ENCODE measurements at places on chromosomes 3 and 15. TPM values are rescaled to one million over a fixed set of nuclear protein-coding genes. Genes with fewer than 3 reads are reported as not detected.

The CHRNB4 gene
- 1.3 TPM for total RNA-seq

The SH2D7 gene
- not detected for total RNA-seq

The CLDN16 gene
- 0.09 TPM for total RNA-seq

The ITGA11 gene
- total RNA-seq = 2.8 TPM

The UACA gene
- total RNA-seq = 42.1 TPM

The AMT gene
- total RNA-seq = 0.36 TPM

The EFCAB12 gene
- 1.2 TPM for total RNA-seq

The SECISBP2L gene
- 8.9 TPM for total RNA-seq

The RLBP1 gene
- not detected for total RNA-seq

The GOLGA8T gene
- total RNA-seq = 1.9 TPM

The TNFSF10 gene
- 0.14 TPM for total RNA-seq

The ANKRD34C gene
- not detected for total RNA-seq

The TAGLN3 gene
- not detected for total RNA-seq

The MED12L gene
- total RNA-seq = 0.41 TPM

The THRB gene
- 1.3 TPM for total RNA-seq

The KCNMB3 gene
- 1.3 TPM for total RNA-seq

The IGDCC3 gene
- total RNA-seq = 0.19 TPM

The FILIP1L gene
- total RNA-seq = 0.74 TPM

The SNTN gene
- not detected for total RNA-seq

The FBXO40 gene
- total RNA-seq = not detected

The SLC26A6 gene
- total RNA-seq = 15.7 TPM

The THPO gene
- not detected for total RNA-seq

The APBA2 gene
- 20.6 TPM for total RNA-seq

The PAK2 gene
- total RNA-seq = 37.5 TPM

The TRIM42 gene
- not detected for total RNA-seq

The NANOGP8 gene
- not detected for total RNA-seq

The LINGO1 gene
- total RNA-seq = 11.1 TPM

The CDC25A gene
- total RNA-seq = 10.2 TPM

The CELF6 gene
- total RNA-seq = not detected

The CFAP20DC gene
- 2.1 TPM for total RNA-seq

The PRR20G gene
- 2.4 TPM for total RNA-seq

The CYP8B1 gene
- not detected for total RNA-seq

The PPIB gene
- 762 TPM for total RNA-seq

The FOXL2 gene
- 4.2 TPM for total RNA-seq

The LRTM1 gene
- not detected for total RNA-seq

The CCR3 gene
- not detected for total RNA-seq

The SAMMSON gene
- total RNA-seq = not detected

The SERPINI2 gene
- total RNA-seq = not detected

The GOLGA6D gene
- not detected for total RNA-seq

The FAM81A gene
- 13.1 TPM for total RNA-seq

The PROS1 gene
- total RNA-seq = 9.9 TPM

The FAM219B gene
- total RNA-seq = 24.8 TPM

The CPLX3 gene
- not detected for total RNA-seq

The RBP2 gene
- total RNA-seq = not detected

The CD80 gene
- total RNA-seq = not detected

The GTF2A2 gene
- total RNA-seq = 195 TPM

The EPHA6 gene
- not detected for total RNA-seq

The GOLGA8Q gene
- total RNA-seq = 0.09 TPM

The GOLGA6L7 gene
- total RNA-seq = not detected

The CCNB2 gene
- total RNA-seq = 93.0 TPM

The AQP9 gene
- total RNA-seq = 0.05 TPM

The CNTN4 gene
- total RNA-seq = not detected

The NEIL1 gene
- 2.4 TPM for total RNA-seq

The WDR49 gene
- total RNA-seq = not detected

The FRMD5 gene
- 2.3 TPM for total RNA-seq

The SCAMP5 gene
- 10.4 TPM for total RNA-seq
